MCF 10A (cell line): ENCODE measurements at places on chromosomes 4 and X.
A peak's percentile ranks its signal among the peaks of the same experiment; 100 is the strongest.

- no peak for DNase-seq
Measured at GRCh38 chr4:123788577-123788976, 392.0 kb downstream of the SPRY1 start.

DNA sequence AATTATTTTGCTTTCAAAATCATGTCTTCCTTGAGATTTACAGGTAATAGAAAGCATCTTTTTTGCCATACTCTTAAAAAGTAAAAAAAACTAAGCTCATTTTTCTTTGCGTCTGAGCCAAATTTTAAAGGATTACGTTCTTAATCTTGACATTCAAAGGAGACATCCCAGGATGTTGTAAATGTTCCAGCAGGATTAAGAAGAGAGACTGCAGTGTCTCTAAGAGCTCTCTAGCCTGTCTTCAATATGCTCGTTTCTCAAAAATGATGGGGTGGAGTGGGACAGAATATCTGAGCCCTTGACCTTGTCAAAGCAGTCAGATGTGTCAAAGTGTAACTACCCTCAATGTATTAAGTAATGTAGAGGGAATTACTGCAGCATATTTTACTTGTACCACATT is 363.3 kb downstream of the PCDH7 start:
- no peak for DNase-seq

DNA sequence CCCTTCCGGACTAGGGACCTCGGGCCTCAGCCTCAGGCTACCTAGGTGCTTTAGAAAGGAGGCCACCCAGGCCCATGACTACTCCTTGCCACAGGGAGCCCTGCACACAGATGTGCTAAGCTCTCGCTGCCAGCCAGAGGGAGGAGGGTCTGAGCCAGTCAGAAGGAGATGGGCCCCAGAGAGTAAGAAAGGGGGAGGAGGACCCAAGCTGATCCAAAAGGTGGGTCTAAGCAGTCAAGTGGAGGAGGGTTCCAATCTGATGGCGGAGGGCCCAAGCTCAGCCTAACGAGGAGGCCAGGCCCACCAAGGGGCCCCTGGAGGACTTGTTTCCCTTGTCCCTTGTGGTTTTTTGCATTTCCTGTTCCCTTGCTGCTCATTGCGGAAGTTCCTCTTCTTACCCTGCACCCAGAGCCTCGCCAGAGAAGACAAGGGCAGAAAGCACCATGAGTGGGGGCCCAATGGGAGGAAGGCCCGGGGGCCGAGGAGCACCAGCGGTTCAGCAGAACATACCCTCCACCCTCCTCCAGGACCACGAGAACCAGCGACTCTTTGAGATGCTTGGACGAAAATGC is at the start of gene WAS:
Gene WAS, plus strand, starts transcription at position 389 of the 572 bp plus-strand sequence. Its CDS starts 55 bp downstream, at position 444.
- no peak for DNase-seq

GRCh38 chrX:11531226-11531625 is 134.5 kb downstream of the ARHGAP6 start:
- DNase-seq: peak; percentile 26

DNA sequence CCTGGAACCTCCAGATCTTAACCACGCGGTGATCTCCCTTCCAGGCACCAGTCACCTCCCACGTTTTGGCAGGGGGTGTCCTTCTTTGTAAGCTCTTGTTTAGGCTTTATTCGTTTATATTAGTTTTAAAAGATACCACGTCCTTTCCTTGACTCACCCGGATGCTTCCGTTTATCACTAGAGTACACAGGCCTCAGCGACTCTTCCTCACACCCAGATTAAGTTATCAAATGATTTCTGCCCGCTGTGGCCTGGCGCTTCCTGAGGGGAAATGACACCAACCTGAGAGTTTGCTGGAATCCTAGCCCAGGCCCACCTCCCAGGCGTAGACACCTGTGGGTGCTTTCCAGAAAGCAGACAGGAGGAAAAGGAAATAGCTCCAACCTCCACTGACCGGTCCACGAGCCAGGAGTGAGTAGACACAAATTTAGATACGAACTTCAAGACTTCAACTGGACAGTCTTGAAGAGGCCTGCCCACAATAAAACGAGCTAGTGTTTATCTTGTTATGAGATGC is 756 bp upstream of the ADAMTS3 start:
- DNase-seq: no peak

GRCh38 chrX:40056420-40056819 is 41.3 kb downstream of the BCOR start:
- DNase-seq: no peak

DNA sequence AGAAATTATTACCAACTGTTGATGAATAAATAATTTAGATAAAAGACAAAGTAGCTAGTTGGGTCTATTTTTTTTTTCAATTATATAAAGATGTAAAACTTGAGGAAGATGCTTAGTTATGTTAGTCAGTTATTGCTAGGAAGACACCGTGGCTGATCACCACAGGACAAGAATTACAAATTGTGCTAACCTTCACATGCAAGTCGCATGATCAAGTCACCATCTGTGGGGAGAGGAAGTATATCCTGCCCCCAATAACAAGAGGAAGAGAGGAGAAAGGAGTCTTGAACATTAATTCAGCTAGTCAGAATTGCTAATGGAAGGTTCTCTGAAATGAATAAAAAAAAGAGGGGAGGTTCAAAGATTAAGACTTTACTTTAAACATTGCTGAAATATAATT is 52.3 kb downstream of the CPEB2 start:
- no peak for DNase-seq

GRCh38 chrX:2263203-2263602 is 237.6 kb downstream of the DHRSX start:
- DNase-seq: no peak

DNA sequence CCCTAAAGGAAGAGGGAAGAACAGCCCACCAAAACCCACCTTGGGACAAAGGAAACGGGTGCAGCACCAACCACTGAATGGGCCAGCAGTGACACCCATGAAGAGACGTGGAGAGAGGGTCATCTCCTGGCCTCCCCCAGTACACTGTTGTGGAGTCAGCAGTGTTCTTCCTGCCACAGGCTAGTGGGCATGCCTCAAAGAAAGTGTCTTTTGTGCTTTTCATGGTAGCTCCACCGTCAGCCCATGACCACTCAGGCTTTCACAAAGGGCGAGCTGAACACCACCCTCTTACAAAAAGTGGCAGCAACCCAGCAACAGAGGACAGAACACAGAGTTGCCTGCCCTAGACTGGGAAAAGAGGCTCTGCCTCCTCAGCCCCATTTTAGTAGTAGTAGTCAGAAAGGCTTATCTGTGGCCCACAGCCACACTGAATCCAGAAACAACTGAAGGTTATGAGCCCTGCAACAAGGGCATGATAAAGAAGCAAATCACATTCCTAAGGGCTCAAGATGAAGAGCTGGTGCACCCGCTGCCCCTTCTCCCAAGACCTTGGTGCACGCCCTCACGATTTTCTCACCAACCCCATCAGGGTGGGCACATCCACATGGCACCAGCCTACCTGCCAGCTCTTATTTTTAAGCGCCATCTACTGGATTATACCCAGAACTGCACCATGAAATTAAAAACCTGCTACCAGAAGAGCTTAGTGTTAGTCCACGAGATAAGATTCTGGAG is 53.1 kb downstream of the RAB28 start:
- DNase-seq: peak; percentile 11

DNA sequence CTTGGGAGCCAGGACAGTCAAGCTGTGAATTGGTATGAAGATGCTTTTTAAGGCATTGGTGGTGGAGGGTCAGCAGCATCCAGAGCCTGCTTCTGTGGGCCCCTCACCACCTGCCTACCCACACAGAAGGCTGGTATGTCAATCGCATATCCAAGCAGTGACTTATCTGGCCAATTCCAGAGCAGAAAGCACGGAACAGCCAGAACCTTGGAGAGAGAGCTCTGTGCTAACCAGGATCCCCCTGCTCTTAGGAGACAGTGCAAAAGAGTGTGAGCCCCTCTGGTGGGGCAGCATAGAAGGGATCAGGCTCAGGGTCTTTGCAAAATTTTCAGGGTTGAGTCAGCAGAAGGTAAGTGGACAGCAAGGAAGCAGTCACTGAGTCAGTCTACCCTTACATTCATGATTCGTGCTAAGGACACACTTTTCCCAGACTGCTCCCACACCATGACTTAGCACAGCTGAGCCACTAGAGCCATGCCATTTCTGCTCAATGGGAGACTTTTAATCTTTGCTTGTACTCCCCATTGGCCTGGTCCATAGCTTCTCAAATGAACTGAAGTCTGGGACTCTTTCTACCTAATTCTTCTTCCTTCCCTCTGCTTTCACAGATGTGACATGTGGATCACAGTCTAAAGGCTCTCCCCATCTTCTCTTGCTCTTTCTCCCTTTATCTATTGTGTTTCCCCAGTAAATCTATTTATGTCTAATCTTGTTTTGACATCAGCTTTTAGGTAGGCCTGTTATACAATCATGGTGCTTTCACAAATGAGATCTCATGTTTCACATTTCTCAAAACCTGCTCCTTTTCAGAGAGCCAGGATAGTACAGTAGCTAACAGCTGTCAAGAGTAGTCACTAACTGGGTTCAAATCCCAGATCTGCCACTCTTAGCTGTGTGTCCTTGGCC is 20.0 kb downstream of the MORF4L2 start:
- no peak for DNase-seq

DNA sequence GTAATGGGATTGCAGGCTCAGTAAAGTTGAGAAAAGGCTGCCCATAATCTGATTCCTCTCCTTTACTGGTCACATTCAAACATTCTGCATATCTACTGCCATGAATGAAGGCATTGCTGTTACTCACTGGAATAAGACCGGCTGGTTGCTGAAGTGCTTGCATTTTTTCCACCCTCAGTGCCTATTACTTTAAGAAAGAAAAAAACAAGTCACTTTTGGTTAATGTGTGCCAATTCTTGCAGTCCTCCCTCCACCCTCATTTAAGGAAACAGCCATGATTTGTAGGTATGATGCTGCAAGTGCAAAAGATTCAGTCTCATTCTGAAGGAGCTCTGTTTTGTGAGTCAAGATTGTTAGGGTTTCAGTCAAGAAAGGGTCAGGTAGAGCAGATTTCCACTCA is 94.9 kb downstream of the EMCN start:
- DNase-seq: no peak

DNA sequence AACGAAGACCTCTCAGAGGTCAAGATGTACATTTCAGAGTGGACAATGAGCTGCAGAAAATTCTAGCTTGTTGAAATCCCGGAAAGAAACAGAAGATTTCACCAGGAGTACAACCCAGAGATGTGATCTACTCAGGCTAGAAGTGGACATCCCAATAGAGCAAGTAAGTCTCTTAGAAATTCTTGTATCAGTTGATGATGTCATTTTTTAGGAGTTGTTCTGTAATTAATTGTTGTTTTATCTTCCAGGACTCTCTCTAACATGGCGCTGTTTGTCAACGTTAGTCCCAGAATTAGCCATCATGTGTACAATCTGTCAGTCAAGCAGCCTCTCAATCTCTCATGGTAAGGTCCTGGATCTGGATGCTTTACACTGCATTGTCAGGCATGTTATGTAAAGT is 174.4 kb downstream of the GRIA3 start:
- DNase-seq: no peak

GRCh38 chr4:30380404-30380998 is 339.7 kb upstream of the PCDH7 start:
- DNase-seq: peak; percentile 55

GRCh38 chr4:24209131-24209530 is 319.3 kb upstream of the PPARGC1A start:
- peak; percentile 18 for DNase-seq

DNA sequence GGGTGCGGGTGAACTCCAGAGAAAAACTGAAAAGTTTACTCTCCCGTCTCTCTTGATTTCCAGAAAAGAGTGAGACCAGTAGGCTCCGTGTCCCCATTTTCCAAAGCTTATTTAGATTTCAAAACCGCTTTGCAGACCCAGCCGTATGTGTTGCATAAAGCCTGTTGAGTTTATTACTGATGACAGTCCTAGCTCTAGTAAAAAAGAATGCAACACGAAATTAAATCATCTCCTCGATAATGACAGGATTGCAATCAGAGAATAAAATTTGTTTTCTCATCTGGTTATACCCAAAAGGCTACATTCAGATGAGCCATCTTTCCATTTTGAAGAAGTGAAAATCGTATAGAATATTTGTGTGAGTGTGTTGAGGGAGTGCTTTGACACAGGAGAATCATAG is 16.1 kb upstream of the VCX3A start:
- no peak for DNase-seq

- peak; percentile 67 for DNase-seq
Measured at GRCh38 chrX:81195712-81196111, 6.0 kb downstream of the HMGN5 start.

DNA sequence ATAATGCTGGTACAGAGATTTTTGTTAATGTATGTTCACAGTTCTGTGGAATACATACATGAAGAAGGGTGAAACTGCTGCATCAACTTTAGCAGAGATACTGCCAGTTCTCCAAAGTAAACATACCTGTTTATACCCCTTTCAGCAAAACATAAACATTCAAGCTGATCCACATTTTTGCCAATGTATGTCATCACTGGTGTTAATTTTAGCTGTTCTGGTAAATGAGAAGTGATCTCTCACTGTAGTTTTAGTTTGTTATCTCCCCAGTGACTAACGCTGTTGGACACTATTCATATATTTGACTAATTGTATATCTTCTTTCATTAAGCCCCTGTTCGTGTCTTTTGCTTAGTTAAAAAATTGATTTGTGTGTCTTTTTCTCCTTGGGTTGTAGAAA is 82.0 kb downstream of the HAUS3 start:
- no peak for DNase-seq

DNA sequence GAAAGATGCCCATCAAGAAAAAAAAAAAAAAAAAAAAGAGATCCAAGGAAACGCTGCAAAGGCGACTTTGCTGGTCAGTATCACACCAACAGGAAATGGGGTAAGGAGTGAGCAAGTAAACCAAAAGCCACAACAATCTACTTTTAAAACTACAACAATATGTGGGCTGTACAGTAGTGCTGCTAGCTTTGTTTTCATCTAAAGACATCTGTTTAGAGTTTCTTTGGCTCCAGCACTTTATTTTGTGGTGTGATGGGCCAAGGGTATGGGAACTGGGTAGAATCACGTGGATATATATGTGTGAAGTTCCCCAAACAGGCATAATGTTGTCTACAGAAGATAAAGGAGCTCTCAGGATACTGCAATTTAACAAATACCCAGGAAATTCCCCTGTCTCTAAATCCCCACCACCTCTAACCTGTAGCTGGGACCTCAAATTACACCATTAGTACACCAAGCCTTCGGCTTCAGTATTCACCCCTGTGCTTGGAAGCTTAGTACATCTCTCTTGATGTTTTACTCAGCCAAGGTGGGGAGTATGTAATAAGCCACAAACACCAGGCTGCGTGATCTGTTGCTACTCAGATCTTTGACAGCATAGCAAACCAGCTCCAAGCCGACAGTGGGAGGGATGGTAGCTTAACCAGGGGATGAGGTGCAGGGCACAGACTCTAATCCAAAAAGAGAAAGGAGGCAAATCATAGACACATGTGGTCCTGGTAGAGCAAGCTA is 207.9 kb downstream of the HS6ST2 start:
- DNase-seq: no peak

- DNase-seq: no peak
Measured at GRCh38 chrX:77162777-77163176, 284.4 kb upstream of the FGF16 start.

DNA sequence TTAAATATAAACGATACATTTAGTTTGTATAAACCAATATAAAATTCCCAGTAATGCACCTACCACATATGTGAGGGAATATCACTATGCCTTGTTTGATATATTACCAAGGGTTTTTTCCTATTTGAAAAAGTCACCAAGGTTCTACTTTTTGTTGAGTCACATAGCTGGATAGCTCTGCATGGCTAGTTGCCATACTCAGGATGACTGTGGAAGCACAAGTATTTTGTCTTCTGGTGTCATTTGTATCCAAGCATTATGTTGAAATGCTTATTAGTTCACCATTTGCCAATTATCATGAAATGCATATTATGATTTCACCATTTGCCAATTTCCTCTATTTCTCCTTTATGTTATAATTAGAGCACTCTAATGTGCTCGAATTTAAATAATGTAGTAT is 162.7 kb upstream of the TTC29 start:
- DNase-seq: peak; percentile 31

GRCh38 chrX:16444353-16444752 is 205.6 kb upstream of the S100G start:
- DNase-seq: peak; percentile 90
